ENCODE measurements at places on chromosomes 4 and X.

DNA sequence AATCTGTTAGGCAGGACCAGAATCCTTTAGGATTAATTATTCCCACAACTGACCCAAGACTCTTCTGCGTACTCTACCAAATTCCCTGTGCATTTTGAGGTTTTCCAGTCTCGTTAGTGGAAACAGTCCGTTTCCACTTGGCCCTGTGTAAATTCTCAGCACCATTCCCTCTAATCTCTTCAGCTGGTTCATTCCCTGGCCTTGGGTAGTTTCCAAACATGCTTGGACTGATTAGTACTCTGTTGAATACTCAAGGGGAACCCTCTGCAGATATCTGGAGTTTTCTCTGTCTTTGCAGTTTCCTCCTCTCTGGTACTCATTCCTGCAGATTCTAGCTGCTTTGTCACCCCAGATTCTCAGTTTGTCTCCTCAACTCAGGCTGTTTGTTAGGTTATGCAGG is 80.4 kb downstream of the ZFX start:
- no peak for DNase-seq

DNA sequence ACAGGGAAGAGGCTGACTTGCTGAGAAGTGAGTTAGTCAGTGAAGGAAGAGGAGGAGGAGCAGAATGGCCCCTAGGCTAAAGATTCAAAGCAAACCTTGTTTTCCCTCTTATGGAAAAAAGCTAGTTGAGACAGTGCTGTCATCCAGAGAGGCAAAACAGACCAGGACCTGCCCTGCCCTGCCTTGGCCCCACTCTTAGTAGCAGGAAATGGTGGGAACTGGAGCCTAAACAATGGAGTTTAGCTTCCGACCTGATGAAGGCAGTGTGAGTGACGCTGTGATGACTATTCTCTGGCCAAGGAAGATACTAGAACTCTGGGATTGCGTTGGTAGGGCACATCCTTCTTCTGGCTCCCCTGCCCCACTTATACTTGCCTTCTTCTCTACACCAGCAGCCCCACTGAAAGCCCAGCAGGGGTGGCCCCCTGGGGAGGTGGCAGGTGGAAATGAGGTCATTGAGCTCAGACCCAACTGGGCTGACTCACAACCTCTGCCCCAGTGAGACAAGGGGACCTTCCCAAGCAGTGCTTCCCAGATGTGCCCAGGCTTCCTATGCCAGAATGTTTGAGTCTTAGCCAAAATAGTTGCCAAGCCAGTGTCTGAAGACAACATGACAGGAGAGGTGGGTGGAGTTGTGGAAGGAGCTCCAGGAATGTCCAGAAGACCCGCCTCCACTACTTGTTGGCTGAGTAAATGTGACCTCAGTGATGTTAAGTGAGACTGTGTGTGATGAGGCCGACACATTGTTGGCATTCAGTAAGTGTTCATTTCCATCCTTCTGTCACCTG is 38.8 kb downstream of the MSN start:
- DNase-seq, result no peak

DNA sequence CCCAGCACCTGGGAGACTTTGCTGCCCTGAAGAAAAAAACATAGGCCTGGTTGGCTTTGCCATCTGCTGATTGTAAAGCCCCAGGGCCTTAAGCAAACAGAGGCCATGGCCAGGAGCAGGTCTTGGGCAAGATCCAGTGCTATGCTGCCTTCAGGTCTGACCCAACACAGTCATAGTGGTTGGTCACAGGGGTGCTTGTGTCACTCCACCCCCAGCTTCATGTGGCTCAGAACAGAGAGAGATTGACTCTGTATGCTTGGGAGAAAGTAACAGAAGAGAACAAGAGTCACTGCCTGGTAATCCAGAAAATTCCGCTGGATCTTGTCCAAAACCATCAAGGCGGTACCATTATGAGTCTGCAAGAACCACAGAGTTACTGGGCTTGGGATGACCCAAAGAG is 24.4 kb upstream of the SMARCA5 start:
- DNase-seq, result no peak

DNA sequence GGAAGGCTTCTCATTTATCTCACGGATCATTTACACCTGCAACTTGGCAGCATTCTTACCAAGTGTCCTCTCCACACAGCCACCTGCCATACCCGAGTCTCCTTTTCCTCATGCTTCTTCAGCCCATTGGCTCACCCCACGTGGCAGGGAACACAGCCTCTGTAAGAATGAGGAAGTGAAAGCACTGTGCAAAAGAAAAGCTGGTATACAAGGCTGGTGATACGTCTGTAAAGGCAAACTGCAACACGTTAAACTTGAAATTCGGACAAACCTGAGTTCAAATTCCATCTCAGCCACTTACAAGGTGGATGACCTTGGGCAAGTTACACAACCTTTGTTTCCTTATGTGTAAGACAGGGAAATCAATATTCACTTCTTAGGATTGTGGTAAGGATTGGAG is 164.0 kb upstream of the RASGEF1B start:
- DNase-seq, result peak; percentile 15

- no peak for DNase-seq
These were observed 74.4 kb upstream of the NAP1L2 start for GRCh38 chrX:73289039-73289438.

- DNase-seq, result no peak
These were observed 411.9 kb downstream of the TRIML1 start for GRCh38 chr4:188551156-188551555.

DNA sequence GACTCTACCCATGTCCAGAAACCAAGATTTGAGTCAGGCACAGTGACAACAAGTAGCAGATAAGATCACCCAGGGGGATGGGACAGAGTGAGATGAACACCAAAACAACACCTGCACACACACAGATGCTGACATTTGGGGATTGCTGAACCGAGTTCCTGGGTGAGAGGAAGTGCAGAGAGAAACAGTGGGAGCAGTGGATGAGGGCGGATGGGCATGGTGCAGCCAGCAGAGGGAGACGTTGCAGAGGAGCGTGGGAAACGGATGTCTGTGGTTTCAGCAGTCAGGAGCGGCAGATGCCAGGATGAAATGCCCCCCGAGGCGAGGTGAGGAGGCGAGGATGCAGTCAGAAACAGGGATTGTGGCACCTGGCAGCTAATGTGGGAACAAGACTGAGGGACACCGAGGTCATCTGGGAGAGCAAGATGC is 78.6 kb upstream of the STS start:
- DNase-seq, result no peak

GRCh38 chrX:131762802-131763234 is 218.9 kb downstream of the OR13H1 start:
- no peak for DNase-seq

- DNase-seq, result no peak
These were observed 56.5 kb downstream of the FBXL5 start for GRCh38 chr4:15598644-15599043.

DNA sequence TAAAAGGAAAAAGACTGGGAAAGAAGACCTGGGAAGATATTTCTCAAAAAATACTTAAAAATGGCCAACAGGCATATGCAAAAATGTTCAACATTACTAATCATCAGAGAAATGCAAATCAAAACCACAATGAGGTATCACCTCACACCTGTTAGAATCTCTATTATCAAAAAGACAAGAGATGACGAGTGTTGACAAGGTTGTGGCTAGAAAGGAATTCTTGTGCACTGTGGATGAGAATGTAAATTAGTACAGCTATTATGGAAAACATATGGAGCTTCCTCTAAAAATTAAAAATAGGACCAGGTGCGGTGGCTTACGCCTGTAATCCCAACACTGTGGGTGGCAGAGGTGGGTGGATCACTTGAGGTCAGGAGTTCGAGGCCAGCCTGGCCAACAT is 50.0 kb downstream of the C4orf46 start:
- no peak for DNase-seq

DNA sequence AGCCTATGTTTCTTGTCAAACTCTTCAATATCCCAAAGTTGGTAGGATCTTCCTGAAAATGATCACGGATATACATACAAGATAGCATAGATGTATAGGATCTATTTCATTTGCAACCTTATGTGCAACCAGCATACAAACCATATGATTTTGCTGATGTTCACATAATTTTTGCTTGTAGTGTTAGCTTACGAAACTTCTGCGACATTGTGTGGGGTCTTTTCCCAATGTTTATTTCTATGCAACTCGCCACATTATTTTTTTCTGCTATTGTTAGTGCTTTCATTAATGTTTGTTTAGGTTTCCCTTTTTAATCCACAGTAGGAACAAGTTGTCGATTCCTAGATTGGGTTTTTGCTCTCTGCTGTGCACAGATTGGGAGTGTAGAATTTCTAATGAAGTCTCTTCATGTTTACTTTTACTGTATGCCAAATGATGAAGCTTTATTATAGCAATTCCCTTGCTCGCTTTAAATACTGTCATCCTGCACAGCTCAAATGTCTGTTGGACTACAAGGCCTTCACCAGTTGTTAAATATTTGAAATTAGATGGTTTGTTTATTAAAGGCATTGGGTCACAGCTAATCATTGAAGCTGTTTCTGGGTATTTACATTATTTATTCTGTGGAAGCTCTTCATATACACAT is 257.6 kb upstream of the PCDH7 start:
- no peak for DNase-seq

GRCh38 chr4:185726931-185727330 is 85.1 kb downstream of the SORBS2 start:
- no peak for DNase-seq

GRCh38 chr4:150960818-150961217 is 54.3 kb downstream of the LRBA start:
- DNase-seq, result no peak

- DNase-seq, result no peak
These were observed 227.4 kb upstream of the CXorf51B start for GRCh38 chrX:146581981-146582712.

All from NCI-H146 (cell line).